Epithelial cell of prostate (primary cell): ENCODE measurements at places on chromosomes 12 and 14.

- no peak for DNase-seq
These were observed 174.6 kb downstream of the SLC25A21 start for GRCh38 chr14:36997843-36998242.

DNA sequence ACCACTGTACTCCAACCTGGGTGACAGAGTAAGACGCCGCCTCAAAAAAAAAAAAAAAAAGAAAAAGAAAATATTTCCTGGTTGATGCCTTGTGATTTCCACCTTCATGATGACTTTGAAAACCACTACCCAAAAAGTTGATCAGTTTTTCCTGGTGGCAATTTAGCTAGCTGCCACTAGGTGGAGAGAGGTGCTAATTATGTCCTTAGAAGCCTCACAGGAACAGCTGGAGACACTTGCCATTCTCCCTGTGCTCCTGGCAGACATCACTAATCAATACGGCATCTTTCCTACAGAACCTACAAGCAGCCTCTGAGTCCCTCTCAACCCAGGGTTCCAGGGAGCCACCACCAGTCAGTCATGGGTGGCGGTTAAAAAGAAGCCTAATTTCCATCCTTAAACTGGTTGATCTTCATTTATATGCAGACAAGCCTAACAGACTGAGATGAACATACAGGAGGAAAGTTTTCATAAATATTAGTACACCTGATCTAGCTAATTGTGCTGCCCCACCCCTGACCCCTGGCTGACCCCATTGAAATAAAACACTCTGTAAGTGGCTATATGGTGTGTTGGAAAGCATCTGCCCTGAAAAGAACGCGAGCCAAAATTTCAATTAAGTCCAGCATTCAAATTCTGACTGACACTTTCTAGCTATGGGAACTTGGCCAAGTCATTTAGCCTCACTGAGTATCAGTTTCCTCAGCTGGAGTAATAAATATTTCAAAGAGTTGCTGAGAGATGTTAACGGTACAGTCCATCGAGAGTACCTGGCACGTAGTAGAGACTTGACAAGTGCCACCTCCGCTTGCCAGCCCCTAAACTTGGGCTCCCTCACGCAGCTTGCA, 6.2 kb upstream of the OAS1 start:
- no peak for DNase-seq

- no peak for DNase-seq
These were observed 393 bp downstream of the ORMDL2 start for GRCh38 chr12:55818140-55818728.

- DNase-seq: no peak
These were observed 250.6 kb downstream of the RGS6 start for GRCh38 chr14:72182708-72183432.

- no peak for DNase-seq
These were observed 35.3 kb upstream of the STRAP start for GRCh38 chr12:15846887-15847286.

- DNase-seq: no peak
These were observed 3.4 kb downstream of the HSD17B6 start for GRCh38 chr12:56766535-56766934.

DNA sequence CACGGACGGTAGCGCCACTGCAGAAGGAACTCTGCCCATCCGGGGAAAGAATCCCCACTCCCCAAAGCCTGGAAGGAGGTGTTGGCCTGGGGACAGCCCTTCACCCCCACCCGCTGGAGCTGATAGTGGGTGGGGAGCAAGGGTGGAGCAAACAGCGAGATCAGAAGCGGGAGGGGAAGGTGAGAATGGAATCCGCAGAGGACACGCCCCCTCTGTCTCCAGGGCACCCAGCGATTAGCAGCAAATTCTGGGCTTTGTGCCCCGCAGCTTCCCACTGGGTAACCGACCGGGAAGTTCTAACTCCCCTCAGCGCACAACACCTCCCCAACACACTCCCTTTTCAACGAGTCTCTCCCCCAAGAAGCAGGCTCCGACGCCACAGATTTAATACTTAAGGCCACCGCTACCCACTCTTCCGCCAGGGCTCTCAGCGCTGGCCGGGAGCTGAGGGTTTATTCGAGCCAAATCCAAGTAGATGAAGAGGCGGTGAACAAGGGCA, 1.4 kb downstream of the SLC25A29 start:
- no peak for DNase-seq

GRCh38 chr12:95700316-95700785, 90.2 kb downstream of the NTN4 start:
- peak; percentile 66 for DNase-seq

- DNase-seq: no peak
These were observed 353.9 kb downstream of the DUSP6 start for GRCh38 chr12:88998421-88998820.

GRCh38 chr14:86575141-86575540, 1045.2 kb downstream of the FLRT2 start:
- no peak for DNase-seq

- DNase-seq: no peak
These were observed 55.3 kb downstream of the LRCOL1 start for GRCh38 chr12:132554845-132555630.

GRCh38 chr12:43333644-43334043, 218.4 kb downstream of the ADAMTS20 start:
- DNase-seq: no peak

DNA sequence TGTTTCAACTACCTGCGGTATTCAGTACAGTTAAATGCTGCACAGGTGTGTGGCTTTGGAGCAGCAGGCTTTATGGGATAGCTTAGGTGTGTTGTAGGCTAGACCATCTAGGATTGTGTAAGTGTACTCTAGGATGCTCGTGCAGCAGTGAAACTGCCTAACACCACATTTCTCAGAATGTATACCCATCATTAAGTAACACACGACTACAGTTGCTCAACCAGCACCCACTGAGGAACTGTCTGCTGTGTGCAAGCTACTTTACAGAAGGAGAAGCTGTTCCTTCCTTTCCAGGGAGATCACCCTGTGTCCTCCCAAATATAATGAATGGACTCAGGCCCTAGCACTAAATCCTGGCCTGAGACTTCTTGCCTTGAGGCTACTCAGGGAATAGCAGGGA, 94.8 kb downstream of the SLC24A4 start:
- no peak for DNase-seq

DNA sequence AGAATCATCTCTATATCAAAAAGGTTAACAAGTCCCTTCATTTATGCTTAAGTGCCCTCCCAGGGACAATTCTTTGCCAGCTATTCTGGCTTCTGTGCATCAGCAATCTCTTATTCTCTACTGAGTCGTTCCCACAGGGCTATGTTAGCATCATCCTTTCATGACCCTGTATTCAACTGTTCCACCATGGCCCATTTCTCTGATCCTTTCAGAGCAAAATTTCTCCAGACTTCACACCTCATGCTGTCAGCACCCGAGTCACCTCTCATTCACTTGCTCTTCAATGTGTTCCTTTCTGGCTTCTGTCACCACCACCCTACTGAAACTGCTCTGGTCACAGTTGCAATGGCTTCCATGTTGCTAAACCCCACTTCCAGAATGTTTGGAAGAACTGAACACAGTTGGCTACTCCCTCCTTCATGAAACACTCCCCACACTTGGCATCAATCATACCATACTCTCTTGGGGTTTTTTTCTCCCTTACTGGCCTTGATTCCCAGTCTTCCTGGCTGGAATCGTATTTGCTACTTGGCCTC, 159.5 kb upstream of the HMGA2 start:
- DNase-seq: no peak

- no peak for DNase-seq
These were observed 44.8 kb upstream of the TBX5 start for GRCh38 chr12:114450515-114451300.
